Suppressor macrophage treated with lipopolysaccharide for 4 hours (primary cell): ENCODE measurements at places on chromosomes 2 and 18.

GRCh38 chr2:73103018-73103542 lies 9.7 kb downstream of the RAB11FIP5 start:
- no peak for DNase-seq

DNA sequence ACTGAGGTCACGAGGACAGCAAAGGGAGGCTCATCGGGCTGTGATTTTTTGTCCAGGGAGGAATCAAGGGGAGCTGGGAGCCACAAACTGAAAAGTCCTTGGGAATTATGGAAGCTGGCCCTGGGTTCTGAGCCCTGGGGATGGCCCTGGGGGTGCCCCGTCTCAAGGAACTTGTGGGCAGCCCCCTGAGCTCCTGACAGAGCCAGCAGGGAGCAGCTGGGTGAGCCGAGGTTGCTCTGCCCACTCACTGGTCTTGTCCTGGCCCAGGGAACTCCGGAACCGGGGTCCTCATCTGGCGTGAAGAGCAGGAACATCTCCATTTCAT lies 61.3 kb upstream of the HDAC4 start:
- DNase-seq: no peak

GRCh38 chr2:6526093-6526824 lies 339.4 kb downstream of the CMPK2 start:
- DNase-seq: no peak

DNA sequence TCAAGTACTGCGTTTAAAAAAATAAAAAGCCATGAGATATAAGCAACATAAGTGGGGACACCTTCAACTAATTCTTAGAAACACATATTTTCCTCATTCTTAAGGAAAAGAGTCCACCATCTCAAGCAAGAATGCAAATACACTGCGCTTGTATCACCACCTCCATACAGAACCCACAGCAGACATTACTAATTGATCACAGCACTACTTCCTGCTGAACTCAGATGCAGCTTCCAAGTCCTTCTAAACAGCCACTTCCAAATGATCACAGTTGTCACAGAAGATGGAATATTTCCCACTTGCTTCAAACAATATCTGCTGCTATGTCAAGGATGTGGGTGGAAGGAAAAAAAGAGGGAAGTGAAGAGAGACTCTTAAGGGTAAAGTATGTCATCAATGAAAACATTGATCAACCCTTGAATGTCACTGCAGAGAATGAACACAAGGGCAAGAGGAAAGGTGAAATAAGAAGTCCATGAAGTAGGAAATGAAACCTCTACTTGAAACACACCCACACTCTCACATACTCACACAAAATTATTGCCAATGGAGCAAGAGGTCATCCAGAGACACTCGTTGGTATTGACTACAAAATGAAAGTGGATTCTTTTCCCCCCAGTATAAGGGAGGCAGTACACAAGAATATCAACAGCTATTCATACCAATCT lies 22.1 kb downstream of the TGFA start:
- DNase-seq: peak; percentile 88

- no peak for DNase-seq
These were observed 456.2 kb downstream of the PARD3B start for GRCh38 chr2:205001300-205001966.

DNA sequence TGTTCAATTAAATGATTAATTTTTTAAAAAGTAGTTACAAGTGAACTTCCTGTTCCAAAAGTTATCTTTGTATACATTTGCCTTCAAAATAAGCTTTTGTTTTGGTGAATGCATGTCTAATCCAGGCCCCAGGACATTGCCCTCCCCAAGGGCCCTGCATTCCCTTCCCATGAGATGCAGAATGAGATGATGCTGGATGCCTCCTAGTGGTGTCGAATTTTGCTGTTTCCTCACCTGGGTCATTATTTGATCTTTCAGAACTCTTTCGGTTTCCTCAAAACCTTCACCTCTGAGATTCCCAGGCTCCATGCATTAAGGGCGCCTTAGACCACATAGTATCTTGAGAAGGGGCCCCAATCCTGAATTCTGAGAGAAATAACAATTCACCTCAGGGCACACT lies 728.8 kb downstream of the CNTNAP5 start:
- no peak for DNase-seq

GRCh38 chr2:222707689-222708273 lies 36.3 kb downstream of the MOGAT1 start:
- DNase-seq: peak; percentile 85

GRCh38 chr18:11113937-11114336 lies 35.4 kb downstream of the PIEZO2 start:
- DNase-seq: no peak

- no peak for DNase-seq
These were observed 23.5 kb upstream of the BIN1 start for GRCh38 chr2:127130421-127130820.

GRCh38 chr2:231711677-231712450 lies 3.5 kb downstream of the PTMA start:
- DNase-seq: no peak

GRCh38 chr18:26738706-26739105 lies 126.8 kb downstream of the AQP4 start:
- no peak for DNase-seq

DNA sequence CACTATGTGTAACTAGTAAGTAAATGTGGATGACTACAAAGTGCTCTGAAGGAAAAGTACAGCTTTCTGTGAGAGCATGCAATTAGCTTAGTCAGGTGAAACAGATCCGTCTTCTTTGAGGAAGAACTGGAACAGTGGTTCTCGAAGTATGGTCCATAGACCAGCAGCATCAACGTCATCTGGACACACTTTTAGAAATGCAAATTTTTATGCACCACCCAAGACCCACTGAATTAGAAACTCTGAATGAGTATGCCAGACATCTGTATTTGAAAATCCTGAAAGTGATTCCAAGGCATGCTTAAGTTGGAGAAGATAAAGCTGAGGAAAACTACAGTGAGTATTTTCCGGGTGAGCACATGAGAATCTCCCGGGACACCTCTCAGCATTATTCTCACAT lies 130.7 kb upstream of the SPHKAP start:
- DNase-seq: no peak

GRCh38 chr2:123916531-123916930 lies 108.6 kb upstream of the CNTNAP5 start:
- DNase-seq: no peak

GRCh38 chr2:385785-386184 lies 97.9 kb upstream of the ALKAL2 start:
- no peak for DNase-seq

DNA sequence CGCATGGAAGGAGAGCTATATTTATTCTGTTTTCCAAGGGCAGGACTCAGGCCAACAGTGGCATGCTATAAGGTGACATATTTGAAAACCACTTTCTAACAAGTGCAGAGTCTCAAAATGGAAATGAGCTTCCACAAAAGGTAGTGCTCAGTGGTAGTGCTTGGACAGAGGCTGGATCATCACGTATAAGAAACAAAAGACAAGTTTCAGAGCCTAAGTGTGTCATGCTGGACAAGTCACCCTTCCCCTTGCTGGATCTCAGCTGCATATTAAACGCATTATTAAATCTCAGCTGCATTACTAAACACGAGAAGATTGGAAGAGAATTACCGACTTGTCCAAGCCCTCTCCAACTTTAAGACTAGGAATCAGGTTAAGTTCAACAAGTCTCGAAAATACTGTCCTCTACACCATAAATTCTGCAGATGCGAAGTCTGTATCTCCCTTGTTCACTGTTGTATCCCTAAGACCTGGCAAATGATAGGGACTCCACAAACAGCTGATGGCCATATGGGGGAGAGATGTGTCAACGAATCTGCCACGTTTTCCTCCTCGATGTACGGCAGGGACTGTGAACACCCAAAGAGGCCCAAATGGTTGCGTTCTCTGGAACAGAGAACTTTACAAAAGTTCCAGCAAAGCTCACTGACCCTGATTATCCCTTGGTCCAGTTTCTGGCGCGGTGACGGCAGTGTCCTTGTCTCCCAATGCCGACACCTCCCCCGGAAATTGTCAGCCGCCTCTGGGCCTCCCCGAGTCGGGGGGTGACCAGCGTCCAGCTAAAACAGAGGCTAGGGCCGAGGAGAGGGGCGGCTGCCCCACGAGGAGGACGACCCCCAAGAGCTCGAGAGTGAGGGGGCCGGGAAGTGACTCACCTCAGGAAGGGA lies 611 bp downstream of the NOL10 start:
- DNase-seq: peak; percentile 31

DNA sequence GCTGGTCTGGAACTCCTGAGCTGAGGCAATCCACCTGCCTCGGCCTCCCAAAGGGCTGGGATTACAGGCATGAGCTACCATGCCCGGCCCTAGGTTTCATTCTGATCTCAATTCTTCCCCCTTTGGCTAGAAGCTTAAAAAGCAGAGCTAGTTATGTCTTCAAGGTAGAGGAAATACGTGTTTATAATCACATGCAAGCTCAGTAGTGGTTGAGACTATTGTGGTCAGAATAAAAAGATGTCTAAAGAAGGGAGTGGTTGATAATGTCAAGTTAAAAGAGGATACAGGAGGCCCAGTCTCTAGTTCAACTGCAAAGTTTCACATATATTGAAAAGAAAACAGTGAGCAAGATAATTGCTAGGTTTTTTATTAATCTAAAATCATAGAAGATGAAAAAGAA lies 807.8 kb upstream of the ACVR2A start:
- DNase-seq: no peak

GRCh38 chr2:132977812-132978529 lies 308.0 kb upstream of the LYPD1 start:
- no peak for DNase-seq

GRCh38 chr2:170856066-170856465 lies 39.4 kb downstream of the GAD1 start:
- no peak for DNase-seq

- DNase-seq: no peak
These were observed 50.1 kb downstream of the MAP2 start for GRCh38 chr2:209473930-209474419.

GRCh38 chr2:17793803-17794354 lies 22.4 kb upstream of the MSGN1 start:
- DNase-seq: no peak

- no peak for DNase-seq
These were observed 48.4 kb downstream of the TEX51 start for GRCh38 chr2:126947103-126947429.

- no peak for DNase-seq
These were observed 54.5 kb downstream of the RAPH1 start for GRCh38 chr2:203480623-203481022.

DNA sequence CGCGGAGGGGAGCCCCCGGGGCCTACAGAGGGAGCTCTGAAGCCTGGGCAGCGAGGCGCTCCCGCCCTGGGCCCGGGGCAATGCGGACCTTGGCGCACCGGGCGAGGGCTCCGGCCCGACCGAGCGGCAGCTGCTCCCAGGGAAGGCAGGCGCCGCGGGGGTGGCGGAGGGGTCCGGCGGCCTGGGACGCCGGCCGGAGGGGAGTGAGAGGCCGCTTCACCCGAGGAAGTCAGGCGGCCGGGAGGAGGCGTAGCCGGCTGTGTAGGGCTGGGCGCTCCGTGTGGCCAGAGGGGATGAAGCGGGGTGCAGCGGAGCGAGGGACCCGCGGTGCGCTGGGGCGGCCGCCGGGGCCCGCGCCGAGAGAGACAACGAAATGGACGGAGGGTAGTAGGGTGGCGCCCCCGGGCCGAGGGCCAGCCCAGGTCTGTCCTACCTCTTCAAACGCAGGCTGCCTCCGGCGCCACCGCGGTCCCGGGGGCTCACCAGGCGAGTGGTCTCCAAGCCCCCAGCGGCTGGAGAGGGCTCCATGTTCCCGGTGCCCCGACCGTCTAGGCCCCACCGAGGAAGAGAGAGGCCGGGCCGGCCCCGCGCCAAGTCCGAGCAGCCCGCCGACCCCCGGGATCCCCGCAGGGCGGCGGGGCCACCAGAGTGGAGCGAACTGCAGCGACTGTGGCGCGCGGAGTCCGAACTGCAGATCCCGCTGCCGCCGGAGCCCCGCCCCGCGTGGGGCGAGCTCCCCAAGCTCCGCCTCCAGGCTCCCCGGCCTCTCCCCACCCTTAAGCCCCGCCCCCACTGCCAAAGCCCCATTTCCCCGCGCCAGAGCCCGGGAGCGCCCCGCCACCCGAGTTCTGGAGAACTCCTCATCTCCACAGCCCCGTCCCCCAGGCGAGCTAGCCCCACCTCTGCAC lies at the start of gene SLC30A3:
TSS of gene SLC30A3 (minus strand) at position 669 of the 908 bp plus-strand sequence. CDS start at position 528, 141 bp downstream.
- peak; percentile 71 for DNase-seq

- peak; percentile 8 for DNase-seq
These were observed 42.8 kb downstream of the METTL8 start for GRCh38 chr2:171390941-171391516.

DNA sequence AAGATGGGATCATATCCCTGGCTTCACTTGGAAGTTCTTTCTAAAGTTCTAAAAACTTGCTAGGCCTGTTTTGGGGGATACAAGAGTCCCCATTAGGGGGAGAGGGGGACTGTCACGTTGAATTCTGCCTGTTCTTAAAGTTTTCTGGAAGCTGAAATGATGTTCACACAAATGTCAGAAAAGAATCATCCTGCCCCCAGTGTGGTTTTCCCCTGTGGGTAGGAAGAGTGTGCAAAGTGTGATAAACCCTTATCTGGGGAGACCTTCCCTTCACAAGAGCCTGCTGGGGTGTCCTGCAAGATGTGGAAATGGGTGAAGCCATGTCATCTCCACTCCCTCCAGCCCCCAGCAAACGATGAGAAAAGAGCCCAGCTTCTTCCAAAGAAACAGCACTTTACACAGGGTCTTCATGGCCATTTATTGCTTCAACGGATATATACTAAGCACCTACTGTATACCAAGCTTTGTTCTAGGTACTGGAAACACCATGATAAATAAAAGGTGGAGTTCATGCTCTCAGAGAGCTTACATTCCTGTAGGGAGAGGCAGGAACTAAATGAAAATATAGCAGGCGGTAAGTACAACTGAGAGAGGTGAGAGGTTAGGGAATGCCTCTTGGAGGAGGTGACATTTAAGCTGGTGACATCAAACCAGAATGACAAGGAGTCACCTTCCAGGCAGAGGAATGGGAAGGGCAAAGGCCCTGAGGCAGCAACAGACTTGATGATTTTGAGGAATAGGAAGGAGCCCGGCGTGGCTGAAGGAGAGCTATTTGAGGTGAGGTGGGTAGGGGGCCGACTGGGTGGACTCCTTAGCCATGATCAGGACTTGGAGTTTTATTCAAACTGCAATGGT lies 1.6 kb downstream of the MFSD2B start:
- DNase-seq: no peak

DNA sequence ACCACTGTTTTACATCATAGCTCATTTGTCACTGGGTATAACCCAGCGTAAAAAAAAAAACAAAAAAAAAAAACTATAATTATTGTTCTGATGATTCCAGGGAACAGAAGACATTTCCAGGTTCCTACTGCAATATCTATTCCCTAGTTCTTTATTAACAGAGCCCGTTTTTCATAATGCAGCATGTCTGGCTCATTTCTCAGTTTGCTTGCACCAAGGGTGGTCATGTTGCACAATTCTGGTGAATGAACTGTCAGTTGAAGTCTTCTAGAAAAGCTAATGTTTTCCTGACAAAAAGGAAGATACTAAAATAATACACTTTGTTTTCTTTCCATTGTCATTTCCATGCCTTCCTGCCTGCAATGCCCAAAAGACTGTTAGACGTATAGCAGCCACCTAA lies 180.1 kb downstream of the RDH14 start:
- no peak for DNase-seq

- no peak for DNase-seq
These were observed 119.0 kb upstream of the SERPINE2 start for GRCh38 chr2:224158061-224158460.

GRCh38 chr2:158213773-158214172 lies 112.1 kb downstream of the UPP2 start:
- no peak for DNase-seq
